NCI-H524 (cell line): ENCODE measurements at places on chromosomes 6 and 20.
A peak's percentile ranks its signal among the peaks of the same experiment; 100 is the strongest.

- DNase-seq = no peak
These were observed 110.5 kb downstream of the SGK1 start for GRCh38 chr6:134207421-134207820.

GRCh38 chr6:148177589-148178233 is 164.9 kb upstream of the SASH1 start:
- DNase-seq = peak; percentile 95

DNA sequence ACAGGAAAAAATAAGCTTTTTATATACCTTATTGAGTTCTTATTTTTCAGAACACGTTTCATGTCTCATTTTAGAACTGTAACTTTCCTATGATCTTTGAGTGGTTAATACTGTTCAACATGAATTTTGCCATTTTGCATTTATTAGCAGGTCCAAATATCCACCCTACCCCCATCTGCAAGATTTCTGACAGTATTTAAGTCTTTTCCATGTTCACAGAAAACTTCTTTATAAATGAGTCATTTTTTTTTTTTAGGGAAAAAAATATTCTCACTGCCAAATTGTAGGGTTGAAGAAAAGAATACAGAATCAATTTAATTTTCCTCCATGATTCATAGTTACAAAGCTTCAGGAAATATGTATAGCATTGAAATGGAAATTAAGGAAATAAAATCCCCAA is 101.8 kb downstream of the COL21A1 start:
- DNase-seq = no peak

DNA sequence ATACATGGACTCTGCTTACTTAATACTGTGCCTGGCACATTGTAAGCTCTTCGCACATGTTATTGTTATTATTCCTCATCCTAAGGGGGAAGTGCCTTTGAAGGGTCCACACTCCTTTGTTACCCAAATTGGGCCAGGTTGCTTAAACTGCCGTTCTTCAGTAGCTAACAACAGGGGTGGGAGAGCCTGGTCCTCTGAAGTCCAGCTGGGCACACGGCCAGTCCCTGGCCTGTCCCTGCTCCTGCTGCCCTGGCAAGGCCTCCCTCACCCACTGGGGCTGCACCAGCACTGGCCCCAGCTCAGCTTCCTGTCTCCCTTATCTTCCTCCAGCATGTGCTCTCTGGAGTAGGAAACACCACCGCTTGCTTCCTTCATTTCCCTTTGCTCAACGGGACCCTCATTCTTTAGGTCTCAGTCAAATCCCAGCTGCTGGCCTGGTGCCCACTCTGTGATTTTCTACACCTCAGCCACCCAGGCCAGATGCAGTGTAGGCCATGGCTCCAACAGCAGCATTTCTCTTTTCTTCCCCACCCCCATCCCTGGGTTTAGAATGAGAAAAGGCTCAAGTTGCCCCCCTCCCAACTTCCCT is 5.5 kb upstream of the PROCR start:
- no peak for DNase-seq

DNA sequence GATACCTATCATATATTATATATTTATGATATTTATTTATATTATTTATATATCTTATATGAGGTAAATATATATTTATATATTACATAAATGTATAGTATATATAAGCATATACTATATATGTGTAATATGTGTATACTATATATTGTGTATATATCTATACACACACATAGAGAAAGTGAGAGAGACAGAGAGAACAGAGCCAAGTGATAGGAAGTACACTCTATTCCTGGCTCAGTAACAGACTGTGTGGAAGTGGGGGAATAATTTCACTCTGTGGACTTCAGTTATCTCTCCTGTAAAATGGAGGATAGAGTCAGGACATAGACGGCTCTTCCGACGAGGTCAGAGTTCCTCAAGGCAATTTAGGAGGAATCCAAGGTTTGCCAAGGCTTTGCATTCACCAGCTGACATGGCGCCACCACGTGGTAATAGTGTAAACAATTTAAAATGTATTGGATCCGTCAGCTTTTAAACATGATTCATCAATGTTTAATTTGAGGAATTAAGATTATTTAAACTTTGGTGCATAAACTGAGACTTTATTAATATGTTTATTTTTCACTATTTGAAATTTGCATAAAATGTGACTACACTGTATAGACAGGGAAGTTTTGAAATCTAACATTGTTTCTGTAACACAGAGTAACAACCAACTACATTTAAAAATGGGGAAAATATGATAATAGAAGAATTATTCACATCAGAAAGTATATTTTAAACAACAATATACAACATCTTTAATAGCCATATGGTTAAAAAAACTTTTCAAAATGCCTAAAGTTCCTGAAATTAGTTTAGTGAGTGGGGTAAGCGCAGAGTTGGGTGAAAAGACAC is 75.4 kb upstream of the TMEM244 start:
- peak; percentile 67 for DNase-seq

DNA sequence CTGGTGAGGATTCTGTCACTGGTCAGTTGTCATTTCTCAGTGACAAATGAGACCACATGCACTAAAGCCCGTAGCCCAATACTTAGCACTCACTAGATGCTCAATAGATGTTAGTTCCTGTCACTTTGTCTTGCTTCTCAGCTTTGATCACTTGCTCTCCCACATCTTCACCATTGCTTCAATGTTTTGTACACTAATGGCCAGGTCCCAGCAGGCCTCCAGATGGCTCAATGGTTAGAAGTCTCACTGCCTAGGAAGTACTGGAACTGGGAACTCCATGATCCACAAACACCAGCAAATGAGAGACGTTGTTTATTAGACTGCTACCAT is 502.8 kb upstream of the JARID2 start:
- no peak for DNase-seq

- no peak for DNase-seq
These were observed 133.5 kb upstream of the TMEM170B start for GRCh38 chr6:11404081-11404480.

DNA sequence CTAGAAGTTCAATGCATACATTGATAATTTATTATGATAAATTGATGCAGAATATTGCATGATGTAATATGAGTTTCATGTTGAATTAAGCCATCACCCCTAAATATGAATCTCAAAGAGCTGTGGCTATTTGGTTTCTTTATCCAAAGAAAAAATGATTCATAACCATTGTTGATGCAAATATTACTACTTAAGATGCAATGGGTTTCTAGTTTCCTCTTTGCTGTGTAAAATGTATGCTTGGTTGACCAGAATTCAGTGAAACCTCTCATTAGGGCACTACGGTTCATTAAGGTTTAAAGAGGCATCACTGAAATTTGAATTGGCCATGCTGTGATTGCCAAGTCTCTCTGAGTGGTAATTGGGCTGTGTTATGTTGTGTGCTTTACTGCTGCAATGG is 492.5 kb upstream of the FLRT3 start:
- no peak for DNase-seq

- DNase-seq = no peak
These were observed 105.1 kb downstream of the NKAIN2 start for GRCh38 chr6:123908797-123909196.

- DNase-seq = no peak
These were observed 124.1 kb downstream of the PRKN start for GRCh38 chr6:162603231-162604015.

DNA sequence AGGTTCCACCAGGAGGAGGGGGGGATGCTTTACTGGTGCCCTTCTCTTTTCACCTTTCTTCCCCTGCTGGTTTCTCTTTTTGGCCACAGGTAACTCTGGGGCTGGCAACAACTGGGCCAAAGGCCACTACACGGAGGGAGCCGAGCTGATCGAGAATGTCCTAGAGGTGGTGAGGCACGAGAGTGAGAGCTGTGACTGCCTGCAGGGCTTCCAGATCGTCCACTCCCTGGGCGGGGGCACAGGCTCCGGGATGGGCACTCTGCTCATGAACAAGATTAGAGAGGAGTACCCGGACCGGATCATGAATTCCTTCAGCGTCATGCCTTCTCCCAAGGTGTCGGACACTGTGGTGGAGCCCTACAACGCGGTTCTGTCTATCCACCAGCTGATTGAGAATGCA is 4.4 kb downstream of the TUBB1 start:
- no peak for DNase-seq

- no peak for DNase-seq
These were observed 158.5 kb upstream of the PMEPA1 start for GRCh38 chr20:57868310-57868709.

DNA sequence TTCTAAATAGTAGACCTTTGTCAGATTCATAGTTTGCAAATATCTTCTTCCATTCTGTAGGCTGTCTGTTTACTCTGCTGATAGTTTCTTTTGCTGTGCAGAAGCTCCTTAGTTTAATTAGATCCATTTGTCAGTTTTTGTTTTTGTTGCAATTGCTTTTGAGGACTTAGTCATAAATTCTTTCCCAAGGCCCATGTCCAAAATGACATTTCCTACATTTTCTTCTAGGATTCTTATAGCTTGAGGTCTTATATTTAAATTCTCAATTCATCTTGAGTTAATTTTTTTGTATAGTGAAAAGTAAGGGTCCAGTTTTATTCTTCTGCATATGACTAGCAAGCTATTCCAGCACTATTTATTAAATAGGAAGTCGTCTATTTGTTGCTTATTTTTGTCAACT is 287.0 kb downstream of the PACRG start:
- DNase-seq = no peak

- no peak for DNase-seq
These were observed 37.4 kb upstream of the E2F3 start for GRCh38 chr6:20364327-20364726.

GRCh38 chr20:38730989-38731737 is 6.9 kb downstream of the SLC32A1 start:
- DNase-seq = peak; percentile 97

GRCh38 chr6:3136292-3137011 is 17.9 kb downstream of the BPHL start:
- no peak for DNase-seq

GRCh38 chr6:4280707-4281106 is 145.3 kb upstream of the ECI2 start:
- no peak for DNase-seq

DNA sequence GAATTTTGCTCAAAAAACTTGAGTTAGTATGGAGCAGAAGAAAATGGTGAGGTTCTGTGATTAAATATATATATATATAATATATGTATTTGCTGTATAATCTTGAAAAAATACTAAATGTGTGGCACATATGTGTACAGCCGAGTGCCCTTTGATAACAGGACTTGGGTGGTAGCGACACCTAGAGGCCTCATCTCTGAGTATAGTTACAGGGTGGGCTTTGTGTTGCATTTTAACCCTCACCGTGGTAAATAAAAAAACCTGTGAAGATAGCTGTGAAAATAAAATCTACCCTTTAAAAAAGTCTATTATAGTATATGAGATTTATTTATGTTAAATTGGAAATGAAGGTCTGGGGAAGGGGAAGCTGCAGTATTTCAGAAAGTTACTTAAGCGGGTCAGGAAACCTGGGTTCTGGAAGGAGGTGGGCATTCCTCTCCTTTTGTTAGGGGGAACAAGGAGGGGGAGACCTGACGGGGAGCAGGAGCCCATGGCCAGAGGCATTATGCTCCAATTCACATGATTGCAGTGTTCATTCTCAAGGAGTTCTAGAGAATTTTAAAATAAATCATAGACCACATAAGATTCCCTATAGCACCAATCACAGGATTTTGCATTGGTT is 82.7 kb downstream of the SH3BGRL2 start:
- DNase-seq = peak; percentile 49

GRCh38 chr6:51514748-51515402 is 572.5 kb downstream of the PKHD1 start:
- no peak for DNase-seq

GRCh38 chr20:2293486-2293885 is 2.3 kb upstream of the TGM3 start:
- no peak for DNase-seq

DNA sequence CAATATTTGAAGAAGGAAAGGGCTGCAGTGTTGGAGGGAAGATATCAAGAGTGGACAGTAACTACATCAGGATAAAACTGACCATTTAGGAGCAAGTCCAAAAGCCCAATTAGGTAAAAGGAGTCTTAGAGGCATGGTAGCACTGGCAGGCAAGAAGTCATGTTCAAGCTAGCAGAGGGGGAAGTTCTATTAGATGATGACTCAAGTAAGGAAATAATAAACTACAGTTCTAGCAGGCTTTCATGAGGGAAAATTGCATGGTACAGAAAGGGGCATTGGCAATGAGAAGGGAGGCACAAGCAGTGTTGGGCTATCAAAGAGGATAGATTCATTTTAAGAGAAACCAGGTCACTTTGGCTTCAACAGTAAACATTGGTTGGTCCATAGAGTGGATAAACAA is 156.1 kb upstream of the PTPRK start:
- no peak for DNase-seq

DNA sequence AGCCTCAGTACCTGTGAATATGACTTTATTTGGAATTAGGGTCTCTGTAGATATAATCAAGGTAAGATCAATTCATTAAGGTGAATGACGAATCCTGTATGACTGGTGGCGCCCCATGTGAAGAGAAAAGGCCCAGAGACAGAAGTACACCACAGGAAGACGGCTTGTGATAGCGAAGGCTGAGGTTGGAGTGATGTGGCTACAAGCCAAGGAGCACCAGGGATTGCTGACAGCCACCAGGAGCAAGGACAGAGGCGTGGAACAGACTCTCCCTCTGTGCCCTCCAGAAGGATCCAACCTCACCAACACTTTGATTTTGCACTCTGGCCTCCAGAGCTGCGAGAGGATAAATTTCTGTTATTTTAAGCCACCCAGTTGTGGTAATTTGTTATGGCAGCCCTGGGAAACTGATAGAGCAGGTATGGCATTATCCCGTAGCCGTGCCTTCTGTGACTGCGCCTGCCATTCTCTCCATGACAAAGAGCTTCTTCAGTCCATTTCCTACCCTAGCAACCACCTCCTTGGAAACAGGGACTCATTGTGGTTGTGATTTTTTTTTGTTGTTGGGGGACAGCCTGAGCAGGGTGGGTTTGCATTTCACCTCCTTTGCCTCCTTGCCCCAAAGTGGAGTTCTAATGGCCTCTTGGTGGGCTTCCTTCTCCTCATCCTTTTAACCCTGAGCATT is 29.6 kb downstream of the PTK7 start:
- DNase-seq = no peak

GRCh38 chr20:45427236-45428149 is 11.6 kb downstream of the PIGT start:
- DNase-seq = no peak

DNA sequence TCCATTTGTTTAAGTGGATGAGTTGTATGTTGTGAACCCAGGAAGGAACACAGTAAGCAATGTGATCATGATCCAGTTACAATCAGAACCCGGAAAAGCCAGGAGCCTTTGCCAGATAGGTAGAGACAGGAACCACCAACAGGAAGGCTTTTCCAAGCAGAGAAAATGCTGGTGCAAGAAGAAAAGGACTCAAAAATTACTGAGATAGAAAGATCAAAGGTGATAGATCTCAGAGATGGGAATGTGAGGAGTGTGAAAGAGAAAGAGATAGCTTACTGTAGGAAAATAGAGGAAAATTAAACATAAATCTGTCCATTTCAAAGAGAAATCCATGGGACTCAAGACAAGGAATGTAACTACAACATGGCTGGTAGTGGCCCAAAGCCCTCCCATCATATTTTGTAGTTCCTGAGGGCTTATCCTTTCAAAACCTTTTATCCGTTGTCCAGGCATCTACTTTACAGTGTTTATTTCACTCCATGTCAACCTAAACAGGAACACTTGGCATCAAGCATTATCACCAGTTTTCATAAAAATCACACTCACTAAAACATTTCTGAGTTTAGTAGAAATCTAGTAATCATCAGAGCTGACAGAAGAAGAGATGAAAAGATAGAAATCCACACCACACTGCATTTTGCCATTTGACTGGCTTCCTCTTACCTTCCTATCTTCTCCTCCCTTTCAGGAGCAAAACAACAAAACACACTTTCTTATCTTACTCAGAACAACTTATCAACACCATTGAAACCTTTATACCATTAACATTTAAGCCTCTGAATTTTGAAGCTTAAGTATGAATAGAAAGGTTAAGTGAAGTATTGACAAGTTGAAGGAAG is 44.5 kb upstream of the STXBP5 start:
- DNase-seq = no peak

- no peak for DNase-seq
These were observed 200.7 kb upstream of the SPTLC3 start for GRCh38 chr20:12808006-12808567.
